ENCODE measurements at places on chromosomes 2 and 18.

DNA sequence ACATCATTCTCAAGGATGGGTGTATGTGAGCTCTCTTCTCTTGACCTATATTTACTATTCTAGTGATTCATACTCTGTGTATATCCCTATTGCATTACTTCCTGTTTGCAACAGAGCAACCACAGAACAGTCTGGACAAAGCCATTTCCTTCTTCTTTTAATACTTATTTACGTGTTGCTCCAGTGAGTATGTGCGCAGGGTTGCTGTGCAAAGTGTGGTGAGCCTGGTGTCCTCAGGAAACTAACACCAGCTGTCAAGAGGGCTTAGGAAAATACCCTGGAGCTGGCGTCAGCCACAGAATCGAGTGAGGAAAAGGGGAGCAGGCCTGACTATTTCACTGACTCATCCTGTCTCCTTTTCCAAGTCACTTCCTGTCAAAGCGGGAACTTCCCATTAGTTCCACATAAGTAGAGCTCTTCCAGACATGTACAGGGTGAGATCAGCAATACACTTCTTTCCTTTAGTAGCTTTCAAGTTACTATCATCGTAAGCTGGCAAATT is 214.1 kb upstream of the COPS8 start:
- DNase-seq = peak; percentile 47

DNA sequence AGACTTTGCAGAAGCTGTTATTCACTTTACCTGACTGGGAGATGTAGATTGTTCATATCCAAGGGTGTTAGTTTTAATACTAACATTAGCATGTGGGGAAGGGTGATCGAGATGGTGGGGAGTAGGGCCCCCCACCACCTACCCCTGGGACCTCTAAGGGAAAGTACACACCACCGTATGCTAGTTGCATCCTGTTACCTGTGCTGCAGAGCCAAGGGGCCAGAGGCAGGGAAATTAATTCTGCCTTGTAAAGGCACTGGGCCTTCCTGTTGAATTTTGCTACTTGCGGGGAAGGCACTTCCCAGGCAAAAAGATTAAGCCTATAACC is 9.0 kb downstream of the STEAP3 start:
- no peak for DNase-seq

DNA sequence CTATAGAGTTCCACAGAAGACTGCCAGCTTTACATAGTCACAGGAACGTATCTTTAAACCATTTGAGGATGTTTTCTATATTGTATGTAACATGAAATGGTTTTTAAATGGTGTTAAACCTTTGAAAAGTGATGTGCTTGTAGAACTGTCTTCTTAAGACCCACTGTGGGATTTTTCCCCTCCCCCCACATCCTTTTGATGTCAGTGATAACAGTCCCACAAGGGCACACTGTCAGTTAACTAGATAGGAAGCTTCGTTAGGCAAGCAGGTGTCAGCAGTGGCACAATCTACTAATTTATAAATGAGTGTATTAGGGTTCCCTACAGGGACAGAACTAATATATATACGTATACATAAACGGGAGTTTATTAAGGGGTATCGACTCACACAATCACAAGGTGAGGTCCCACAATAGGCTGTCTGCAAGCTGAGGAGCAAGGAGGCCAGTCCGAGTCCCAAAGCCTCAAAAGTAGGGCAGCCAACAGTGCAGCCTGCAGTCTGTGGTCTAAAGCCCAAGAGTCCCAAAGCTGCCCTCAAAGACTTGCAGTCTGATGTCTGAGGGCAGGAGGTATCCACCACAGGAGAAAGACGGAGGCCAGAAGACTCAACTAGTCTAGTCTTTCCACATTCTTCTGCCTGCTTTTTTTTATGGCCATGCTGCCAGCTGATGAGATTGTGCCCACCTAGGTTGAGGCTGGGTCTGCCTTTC is 23.8 kb upstream of the HNRNPLL start:
- no peak for DNase-seq

DNA sequence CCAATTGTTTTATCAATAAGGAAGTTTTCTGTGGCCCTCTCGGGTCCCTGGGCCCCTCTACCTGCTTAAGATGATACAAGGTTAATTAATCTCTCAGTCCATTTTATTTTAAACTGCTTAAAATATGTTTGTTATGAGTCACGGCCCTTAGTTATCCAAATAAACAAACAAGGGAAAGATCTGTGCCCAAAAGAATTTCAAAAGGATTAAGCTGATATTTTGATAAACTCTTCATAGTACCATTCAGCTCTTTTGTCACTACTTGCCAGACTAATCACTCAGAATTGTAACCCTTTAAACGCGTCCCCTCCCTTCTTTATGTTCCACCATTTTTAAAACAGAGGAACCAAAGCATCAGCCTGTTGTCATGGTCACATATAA is 144.7 kb upstream of the STK17B start:
- DNase-seq = no peak

DNA sequence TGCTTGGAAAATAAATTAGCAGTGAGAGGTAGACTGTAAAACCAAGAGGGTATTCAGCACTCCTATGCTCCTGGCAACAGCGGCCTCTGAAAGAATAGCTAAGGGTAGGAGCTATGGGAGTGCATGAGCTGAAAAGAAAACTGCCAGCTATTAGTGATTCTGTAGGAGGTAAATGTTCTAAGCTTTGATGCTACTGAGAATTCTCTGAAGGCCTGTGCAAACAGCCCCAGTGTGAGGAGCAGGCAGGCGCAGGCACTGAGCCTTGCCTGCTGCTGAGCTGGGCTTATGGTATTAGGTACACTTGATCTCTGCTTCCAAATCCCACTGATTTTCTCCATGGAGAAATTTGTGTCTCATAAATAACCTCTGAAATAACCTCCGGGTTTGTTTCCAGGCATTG is 86.7 kb downstream of the NYAP2 start:
- no peak for DNase-seq

All from KBM-7 (cell line).